Stimulated activated CD4-positive, alpha-beta T cell treated with anti-CD3 and anti-CD28 coated beads, Interleukin-15, amount 100 ng/mL, for 1 hour (primary cell): ENCODE measurements at places on chromosomes 11 and 22.
A peak's percentile ranks its signal among the peaks of the same experiment; 100 is the strongest.

DNA sequence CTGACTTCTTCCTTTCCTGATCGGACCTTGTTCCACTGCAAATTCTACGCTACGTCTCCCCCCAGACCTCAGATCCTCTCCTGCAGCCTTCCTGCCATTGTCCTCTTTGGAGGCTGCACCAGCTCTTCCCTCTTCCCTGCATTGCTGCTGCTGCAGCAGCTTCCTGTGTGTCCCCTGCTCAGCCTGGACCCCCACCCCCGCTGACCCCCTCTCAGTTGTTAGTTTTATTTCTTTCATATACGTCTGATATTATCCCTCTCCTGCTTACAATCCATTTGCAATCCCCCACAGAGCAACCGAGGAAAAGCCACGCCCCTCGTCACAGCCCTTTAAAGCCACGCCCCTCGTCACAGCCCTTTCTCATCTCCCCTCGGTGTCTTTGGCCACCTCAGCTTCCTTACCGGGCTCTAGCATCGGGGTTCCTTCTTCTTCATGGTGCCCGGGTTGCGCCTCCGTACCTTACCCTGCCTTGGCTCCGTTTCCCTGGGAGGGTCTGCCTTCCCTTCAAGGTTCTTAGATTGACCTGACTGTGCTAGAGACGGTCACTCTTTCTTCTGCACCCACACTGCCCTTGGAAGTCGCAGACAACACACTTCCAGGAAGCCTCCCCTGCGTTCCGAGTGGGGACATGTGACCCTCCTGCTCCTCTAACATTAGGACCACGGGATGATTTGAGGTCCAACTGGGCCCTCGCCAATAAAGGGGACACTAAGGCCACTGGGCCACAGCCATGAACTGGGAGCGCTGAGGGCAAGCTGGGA, 4.8 kb downstream of the MRGPRG start:
- DNase-seq = no peak

- no peak for DNase-seq
Measured at GRCh38 chr22:41288245-41288946, 2.4 kb upstream of the RANGAP1 start.

DNA sequence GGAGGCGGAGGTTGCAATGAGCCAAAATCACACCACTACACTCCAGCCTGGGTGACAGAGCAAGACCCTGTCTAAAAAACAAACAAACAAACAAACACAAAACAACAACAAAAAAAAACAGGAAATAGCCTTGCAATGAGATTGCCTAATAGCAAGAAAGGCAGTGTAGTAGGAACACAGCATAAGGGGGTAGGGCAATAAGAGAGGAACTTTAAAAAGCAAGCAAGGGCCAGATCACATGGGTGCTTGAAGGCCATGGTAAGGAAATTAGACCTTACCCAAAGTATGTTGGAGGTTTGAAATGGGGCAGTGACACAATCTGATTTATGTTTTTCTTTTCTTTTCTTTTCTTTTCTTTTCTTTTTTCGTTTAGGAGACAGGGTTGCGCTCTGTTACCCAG, 34.7 kb upstream of the NRIP3 start:
- no peak for DNase-seq

DNA sequence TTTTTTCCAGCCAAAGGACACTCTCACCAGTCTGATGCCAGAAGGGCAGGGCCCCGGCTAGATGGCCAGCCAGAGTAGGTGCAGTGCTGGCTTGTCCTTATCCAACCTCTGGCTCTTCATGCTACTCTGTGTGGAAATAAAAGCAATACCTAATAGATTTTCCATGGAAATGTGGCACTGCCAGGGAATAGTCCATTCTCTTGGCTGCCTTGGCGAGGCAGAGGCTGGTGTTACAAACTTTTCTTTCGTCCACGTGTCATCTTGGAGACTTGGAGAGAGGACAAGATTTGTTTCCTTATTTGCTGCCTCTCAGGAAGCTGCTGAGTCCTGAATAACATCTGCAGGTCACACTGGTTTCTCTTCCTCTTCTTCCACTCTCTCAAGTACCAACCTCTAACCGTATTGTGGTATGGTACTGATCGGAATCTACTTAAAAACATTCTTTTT, 17.2 kb upstream of the C1QTNF4 start:
- no peak for DNase-seq

GRCh38 chr11:61429346-61429690, 457 bp downstream of the CPSF7 start:
- peak; percentile 51 for DNase-seq

- DNase-seq = no peak
Measured at GRCh38 chr11:75602951-75603350, 40.9 kb downstream of the SERPINH1 start.

GRCh38 chr11:78540256-78540655, 34.4 kb downstream of the NARS2 start:
- DNase-seq = no peak

DNA sequence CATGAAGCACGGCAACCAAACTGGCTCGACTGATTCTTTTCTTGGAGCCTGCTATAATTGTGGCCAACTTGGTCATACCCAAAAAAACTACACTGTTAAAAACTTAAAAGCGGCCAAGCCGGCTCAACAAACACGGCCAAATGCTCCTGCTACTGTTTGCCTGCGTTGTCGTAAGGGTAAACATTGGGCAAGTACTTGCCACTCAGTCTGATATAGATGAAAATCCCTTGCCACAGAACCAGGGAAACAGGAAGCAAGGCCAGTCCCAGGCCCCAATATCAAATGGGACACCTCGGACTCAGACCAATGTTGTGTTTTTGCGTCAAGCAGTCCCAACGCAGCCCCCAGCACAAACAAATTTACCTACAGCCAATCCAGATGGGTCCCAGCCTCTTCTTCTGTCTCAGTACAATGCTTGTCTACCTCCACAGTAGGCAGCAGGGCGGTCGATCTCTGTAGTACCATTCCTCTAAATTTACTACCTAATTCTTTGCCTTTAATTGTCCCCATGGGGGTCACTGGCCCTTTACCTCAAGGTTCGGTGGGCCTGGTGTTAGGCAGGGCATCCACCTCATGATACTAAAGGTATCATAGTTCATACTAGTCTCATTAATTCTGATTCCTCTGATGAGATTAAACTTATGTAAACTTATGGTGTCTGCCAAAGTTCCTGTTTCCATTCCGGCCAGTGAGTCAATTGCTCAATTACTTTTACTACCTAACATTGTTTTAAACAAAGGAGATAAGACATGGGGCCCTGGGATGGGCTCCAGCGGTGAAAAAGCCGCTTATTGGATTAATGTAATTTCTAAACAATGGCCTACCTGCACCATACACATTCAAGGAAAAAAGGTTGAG, 3.7 kb upstream of the COMT start:
- no peak for DNase-seq

GRCh38 chr11:12810568-12810894, 136.3 kb downstream of the TEAD1 start:
- no peak for DNase-seq

- no peak for DNase-seq
Measured at GRCh38 chr11:14018441-14018840, 55.9 kb downstream of the SPON1 start.

DNA sequence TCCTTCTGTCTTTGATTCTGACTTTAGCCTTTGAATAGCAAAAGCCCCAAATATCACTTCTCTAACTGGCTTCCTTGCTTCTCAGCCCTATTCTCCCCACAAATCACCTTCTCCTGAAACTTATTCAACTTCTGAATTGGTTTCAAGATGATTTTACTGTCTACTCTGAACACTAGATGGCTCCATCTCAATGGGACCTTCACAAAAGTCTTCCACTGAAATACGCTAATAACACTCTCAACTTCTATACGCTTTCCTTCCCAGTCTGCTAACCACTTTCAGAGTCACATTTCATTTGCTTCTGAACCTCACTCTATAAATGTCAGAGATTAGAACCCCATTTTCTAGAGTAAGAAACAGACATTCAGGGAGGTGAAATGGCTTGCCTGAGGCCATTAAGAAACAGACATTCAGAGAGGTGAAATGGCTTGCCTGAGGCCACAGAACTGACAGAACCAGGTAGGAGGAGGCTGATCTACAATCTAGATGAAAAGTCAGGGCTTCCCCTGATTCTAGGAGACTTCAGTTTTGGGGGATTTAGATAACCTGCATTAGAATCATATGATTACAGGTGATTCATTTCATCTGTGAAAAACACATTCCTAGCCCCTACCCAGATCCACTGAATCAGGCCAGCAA, 20.6 kb downstream of the MORC2 start:
- no peak for DNase-seq

- no peak for DNase-seq
Measured at GRCh38 chr11:123616505-123617198, 37.8 kb downstream of the SCN3B start.

DNA sequence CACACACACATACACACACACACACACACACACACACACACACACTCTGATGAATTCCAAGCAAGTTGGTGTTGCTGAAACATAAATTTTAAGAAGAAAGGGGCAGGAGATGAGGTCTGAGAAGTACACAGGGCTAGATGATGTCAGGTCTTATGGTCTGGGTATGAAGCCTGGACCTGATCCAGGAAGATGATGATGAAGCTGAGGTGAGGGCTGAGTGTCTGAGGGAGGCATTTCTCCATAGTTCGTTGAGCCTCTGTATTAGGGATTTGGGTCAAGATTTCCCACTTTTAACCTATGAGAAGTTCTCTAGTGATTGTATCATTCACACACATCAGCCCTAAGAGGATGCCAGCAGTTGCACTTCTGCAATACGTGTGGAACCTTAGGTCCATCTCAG, 32.6 kb downstream of the KREMEN1 start:
- DNase-seq = no peak

- DNase-seq = no peak
Measured at GRCh38 chr11:117823294-117823945, 1.1 kb downstream of the FXYD2 start.

- DNase-seq = peak; percentile 77
Measured at GRCh38 chr22:46006379-46007002, 29.5 kb upstream of the WNT7B start.

DNA sequence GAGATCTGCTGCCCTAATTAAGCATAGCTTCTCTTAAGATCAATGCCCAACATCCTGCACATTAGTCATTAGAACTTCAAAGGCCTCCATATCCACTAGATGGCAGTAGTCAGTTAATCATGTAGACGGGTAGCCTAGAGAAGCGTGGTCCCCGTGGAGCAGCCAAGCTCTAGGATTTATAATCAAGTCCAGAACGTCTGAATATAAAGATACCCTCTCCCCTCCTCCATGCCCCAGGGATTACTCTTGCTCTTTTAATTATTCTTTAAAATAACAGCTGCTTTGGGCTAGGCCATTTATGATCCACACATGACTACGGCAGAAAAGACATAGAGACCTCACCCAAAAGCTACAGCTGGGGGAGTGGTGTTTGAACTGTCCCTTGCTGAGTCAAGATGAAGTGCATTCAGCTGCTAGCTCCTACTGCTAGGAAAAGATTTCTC, 327.6 kb upstream of the PLET1 start:
- DNase-seq = no peak

GRCh38 chr22:45312856-45313255, 3.1 kb downstream of the FAM118A start:
- DNase-seq = no peak

DNA sequence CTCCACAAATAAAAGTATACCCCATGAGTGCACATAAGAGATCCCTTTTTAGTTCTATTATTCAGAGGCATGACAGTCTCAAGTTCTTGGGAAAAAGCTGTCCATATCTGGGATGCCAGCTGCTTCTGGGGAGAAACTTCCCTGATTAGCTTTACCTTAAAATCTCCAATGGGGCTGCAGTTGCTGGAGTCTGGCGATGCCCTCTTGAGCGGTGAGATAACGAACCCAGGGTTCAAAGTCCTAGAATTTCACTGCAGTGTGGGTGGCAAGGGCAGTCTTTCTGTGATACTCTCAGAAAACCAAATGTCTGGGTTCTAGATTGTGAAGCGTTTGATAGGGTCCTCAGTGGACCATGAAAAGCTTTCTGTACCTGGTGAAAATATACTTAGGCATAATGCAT, 7.4 kb upstream of the PRR33 start:
- DNase-seq = no peak

DNA sequence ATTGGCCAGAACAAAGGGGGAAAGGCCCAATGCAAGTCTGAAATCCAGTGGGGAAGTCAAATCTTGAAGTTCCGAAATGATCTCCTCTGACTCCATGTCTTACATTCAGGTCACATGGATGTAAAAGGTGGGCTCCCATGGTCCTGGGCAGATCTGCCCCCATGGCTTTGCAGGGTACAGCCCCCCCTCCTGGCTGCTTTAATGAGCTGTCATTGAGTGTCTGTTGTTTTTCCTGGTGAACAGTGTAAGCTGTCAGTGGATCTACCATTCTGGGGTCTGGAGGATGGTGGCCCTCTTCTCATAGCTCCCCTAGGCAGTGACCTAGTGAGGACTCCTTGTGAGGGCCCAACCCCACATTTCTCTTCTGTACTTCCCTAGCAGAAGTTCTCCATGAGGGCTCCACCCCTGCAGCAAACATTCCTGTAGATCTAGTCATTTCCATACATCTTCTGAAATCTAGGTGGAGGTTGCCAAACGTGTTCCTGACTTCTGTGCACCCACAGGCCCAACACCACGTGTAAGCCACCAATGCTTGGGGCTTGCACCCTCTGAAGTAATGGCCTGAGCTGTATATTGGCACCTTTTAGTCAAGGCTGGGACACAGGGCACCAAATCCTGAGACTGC, 9.3 kb downstream of the CARD18 start:
- DNase-seq = no peak

DNA sequence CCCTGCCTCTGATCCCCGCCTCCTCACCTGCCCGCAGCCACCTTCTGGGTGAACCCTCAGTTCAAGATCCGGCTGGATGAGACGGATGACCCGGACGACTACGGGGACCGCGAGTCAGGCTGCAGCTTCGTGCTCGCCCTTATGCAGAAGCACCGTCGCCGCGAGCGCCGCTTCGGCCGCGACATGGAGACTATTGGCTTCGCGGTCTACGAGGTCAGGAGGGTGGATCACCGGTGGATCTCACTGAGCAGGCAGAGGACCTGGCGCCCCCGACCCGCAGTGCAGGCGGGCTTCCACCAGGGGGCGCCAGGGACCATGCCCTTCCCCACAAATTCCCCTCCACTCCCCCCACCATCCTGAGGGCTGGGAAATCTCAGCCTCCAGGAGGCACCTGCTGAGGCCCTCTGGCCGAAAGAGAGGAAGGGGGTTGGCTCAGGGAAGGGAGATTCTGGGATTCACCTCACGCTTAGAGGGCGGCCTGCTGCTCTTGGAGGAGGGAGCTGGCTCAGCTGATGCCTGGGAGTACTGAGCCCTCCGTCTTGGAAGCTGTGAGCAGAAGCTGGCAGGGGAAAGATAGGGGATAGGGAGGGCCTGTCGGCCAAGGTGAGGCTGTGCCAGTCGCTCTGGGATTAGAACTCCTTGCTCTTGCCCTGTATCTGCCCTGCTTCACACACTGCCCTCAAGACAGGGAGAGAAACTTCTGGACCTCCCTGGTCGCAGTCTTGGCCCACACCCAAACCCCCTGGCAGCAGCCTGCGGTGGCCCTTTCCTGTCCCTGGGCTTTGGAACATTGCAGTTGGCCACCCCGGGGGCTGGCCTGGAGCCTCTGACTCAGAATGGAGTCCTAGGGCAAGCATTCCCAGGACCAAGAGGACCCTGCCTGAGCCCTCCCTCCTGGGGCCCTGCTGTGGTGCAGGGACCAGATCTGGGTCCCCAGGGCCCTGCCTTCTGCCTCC, 23.2 kb downstream of the CAPN1 start:
- peak; percentile 45 for DNase-seq
